ENCODE measurements at places on chromosomes 7 and 10.

DNA sequence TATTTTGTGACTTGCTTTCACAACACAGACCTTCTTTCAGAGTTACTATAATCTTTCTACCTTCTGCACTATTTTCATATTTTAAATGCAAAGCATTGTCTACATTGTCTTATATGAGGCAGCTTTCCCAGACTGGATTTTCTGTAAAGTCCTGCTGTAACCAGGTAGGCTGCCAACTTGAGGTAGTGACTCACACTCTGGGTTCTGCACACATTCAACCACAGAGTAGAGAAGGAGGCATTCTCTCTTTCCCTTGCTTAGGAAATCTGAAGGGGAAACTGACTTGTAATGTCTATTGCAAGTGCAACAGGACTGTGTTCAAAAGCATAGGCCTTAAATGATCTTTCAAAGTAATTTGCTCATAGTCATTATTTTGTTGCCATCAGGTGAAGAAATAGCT lies 461.4 kb downstream of the GRM8 start:
- no peak for DNase-seq

GRCh38 chr10:132860532-132860931 lies 74.6 kb upstream of the NKX6-2 start:
- no peak for DNase-seq

DNA sequence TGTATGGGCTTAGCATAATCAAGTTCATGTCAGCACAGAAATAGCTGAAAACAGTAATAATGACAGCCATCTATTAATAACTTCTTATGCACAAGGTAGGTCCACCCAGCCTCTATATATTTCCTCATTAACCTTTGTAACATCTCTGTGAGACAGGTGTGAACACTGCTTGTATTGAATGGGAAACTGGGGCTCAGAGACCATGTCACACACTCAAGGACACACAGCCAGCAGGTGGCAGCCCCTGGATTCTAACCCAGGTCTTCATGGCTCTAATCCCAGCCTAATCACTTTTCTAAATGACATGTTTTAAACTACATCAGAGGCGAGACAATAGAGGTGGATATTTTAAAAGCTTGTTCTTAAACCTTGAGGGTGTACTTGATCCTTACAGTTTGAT lies 591.4 kb downstream of the PARD3 start:
- no peak for DNase-seq

DNA sequence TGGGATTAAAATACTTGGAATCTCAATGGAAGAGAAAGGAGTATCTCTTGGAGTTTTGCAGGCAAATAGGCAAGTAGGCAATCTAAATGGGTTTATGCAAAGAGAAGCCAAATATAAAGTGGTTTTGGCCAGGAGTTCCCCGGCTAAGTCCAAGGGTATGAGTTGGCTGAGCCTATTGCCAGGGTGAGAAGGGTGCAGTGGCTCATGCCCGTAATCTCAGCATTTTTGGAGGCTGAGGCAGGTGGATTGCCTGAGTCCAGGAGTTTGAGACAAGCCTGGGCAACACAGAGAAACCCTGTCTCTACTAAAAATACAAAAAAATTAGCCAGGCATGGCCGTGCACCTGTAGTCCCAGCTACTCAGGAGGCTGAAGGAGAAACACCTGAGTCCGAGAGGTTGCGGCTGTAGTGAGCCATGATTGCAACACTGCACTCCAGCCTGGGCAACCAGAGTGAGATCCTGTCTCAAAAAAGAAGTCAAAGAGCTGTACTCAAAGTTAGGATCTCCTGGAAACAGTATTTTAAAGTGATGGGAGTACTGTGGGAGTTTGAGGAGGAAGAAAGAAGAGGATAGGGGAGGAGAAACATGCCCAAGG lies 130.4 kb upstream of the RAB18 start:
- DNase-seq: no peak

DNA sequence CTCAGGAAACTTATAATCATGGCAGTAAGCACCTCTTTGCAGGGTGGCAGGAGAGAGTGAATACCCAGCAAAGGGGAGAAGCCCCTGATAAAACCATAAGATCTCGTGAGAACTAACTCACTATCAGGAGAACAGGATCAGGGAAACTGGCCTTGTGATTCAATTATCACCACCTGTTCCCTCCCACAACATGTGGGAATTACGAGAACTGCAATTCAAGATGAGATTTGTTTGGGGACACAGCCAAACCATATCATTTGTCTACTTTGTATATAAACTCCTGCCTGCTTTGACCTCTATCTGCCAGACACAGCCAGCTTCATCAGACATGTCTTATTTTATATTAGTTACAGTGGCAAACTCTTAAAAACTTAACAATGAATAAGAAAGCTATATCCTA lies 50.4 kb downstream of the ARMC3 start:
- no peak for DNase-seq

DNA sequence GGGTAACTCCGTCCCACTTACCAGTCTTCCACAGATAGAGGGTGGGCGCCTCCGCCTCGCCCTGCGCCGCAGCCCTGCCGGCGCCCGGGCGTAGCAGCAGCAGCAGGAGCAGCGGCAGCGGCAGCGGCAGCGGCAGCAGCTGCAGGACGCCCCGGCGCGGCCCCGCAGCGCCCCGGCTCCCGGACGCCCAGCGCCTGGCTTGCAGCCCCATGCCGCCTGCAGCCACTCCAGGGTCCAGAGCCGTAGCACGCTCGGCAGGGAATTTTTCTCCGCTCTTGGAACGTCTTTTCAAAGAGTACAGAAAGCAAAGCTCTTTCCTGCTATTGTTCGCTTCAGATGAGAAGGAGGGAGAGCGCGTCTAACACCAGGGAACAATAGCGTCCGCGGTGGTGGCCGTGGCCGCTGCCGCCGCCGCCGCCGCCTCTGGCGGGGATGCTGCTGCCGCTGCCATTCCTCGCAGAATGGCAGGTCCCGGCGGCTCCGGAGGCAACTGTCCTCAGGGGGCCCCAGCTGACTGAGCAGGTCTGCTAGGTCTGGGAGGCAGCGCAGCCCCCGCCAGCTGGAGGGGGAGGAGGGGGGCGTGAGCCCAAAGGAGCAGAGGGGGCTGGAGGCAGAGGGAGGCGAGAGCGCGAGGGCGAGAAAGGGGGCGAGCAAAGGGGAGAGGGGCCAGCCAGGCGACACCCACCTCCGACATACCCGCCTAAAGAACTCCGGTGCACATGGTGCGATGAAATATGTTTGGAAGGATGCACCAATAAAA lies at the start of gene THSD7A:
Gene THSD7A (minus strand): TSS at position 463 of the 760 bp plus-strand sequence. CDS start 252 bp downstream, at position 211.
- DNase-seq: no peak

DNA sequence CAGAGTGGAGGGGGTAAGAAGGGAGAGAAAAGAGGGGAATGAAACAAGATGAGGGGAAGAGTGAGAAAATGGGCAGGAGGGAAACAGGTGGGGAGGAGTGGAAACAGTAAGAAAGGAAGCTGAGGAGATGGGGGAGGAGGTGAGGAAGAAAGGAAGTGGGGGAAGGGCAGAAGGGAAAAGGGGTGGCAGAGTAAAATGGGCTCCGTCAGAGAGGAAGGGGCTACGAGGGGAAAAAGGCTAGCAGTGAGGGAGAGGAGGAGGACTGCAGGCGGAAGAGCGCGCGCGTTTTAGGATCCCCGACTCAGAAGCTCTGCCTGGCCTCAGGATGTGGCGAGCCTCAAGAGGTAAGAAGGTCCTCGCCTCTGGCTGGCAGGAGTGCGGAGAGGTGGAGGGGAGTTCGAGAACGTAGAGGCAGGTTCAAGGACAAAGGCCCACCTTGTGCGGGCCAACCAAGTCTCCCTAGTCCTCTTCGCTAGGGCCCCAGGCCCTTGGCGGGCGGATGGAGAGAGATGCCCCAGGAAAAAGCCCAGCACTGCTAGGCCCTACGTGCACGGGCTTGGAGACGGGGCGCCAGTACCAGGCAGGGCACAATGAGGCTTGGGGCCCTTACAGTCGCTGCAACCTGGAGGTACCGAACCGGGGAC lies 5.8 kb upstream of the NKX2-3 start:
- DNase-seq: no peak

GRCh38 chr10:33612551-33612950 lies 278.1 kb upstream of the NRP1 start:
- peak; percentile 13 for DNase-seq

GRCh38 chr10:120711860-120712259 lies 139.3 kb upstream of the WDR11 start:
- no peak for DNase-seq

GRCh38 chr7:98420966-98421612 lies 20.2 kb upstream of the BAIAP2L1 start:
- DNase-seq: peak; percentile 47

DNA sequence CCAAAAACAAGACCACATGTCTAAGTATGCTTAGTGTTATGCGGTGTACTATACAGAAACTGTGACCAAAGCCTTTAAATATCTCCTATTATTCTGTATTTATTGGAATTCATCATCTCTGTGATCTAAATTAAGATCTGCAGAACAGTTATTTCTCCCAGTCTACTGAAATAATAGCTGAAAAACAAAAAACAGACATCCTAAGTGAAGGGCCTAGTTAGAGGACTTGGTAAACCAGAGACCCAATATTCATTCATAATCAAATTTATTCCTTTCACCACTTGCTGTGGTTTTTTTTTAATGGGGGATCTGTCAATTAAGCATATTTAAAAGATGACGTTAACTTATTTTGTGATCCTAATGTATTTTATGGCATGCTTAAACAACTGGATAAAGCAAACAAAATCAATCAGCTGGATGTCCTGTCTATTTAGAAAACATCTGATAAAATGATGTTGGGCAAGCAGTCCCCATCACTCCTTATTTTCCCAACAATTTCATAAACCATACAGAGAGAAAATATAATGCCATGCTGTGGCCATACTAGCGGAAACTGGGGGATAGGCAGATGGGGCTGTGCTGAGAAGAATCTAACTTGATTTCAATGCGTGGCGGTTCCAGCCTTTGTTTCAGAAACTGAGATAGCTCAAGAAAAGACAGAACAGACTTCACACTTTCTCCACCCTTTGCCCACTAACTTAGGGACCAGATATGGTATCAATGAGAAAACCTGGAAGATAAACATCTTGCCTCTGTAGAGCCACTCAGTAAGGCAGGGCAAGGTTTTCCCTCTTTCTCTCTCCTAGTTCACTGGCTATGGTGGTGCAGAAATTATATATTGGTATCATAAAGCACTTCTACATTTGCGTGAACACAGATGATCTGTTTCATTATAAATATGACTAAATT lies 32.9 kb downstream of the ICA1 start:
- DNase-seq: no peak

GRCh38 chr7:96887426-96887825 lies 117.9 kb upstream of the DLX6 start:
- DNase-seq: no peak

GRCh38 chr7:24936121-24936824 lies 43.7 kb downstream of the OSBPL3 start:
- DNase-seq: no peak

- no peak for DNase-seq
Observed at GRCh38 chr10:119377451-119377957, 165.0 kb downstream of the RGS10 start.

DNA sequence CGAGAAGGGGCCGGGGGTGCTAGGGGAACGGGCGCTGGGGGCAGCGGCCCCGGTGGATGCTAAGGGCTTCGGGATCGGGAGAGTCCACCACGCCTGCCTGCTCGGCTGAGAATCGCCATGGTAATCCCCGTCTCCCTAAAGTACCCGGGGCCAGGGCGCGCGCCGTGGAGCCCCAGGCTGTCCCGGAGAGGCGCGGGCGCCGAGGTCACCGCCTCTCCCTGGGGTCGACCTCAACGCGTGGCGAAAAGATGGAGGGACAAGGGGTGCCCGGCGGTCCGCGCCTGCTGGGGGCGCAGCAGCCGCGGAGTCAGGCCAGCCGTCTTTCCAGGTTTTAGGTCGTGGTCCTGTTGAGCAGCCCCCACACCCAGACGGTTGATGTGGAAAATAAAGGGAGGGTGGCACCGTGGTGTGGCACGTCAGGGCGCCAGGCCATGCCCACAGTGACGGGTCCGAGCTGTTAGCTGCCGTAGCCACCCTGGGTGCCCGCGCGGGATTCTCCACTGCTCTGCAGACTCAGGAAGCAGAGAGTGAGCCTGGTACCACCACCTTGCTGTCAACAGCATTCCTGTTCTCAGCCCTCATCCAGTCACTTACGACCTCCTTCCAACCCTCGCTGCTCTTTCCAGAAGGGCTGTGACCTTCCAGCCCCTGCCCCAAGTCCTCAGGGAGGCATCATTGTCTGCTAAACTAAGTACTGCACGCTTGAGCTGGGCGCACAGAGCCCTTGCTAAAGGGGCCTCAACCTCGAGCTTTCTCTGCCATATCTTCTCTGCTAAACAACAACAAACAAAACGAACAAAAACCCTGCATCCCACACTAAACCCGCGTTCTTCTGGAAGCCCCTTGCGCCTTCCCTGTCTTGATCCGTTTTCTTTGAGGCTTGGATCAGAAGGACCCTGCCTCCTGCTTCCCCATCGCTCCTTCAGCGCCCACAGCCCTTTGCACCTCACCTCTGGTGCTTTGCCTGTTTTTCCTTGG lies 666 bp downstream of the SMKR1 start:
- no peak for DNase-seq

- DNase-seq: no peak
Observed at GRCh38 chr10:25843551-25844170, 90.4 kb upstream of the MYO3A start.

DNA sequence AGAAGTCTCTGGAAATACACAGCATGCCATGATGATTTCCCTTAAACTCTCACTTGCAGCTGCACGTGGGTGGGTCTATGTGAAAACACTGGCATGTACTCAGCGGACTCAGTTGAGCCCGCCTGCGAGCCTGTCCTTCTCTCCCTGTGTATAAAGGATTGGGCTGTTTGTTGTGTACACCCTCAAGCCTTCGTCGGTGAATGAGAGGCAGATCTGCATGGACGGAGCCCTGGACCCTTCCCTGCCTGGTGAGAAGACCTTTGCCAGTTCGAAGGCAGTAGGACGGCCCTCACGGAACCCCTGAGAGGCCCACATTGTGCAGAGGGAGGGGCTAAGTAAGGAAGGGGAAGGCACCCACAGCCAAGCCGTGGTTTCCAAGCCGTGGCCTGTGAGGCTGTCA lies 121.2 kb downstream of the WDFY4 start:
- DNase-seq: no peak

DNA sequence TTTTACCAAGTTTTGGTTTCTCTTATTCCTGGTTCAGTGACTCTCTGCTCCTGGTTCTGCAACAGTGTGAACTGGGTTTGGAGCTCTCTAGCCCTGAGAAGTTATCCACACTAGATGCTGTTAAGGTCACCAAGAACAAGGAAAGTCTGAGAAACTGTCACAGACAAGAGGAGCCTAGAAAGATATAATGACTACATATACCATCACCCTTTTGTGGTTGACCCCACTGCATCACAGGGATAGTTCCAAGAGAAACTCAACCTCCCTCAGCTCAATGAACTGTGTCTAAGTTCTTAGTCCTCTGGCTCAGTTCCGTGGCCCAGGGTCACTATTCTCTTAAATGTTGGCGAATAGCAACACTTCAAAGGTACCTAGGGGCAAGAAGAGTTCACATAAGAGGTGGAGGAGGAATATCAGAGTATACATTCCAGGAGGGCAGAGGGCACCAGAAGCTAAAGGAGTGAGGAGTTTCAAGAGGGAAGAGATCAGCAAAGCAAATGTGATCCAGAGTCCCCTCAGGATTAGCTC lies 171.5 kb downstream of the BUB3 start:
- DNase-seq: no peak

GRCh38 chr7:100896732-100897608 lies 1.3 kb upstream of the ACHE start:
- DNase-seq: peak; percentile 72

All from CD4-positive, alpha-beta T cell treated with Interleukin-1 beta for 1 hour (primary cell).